ENCODE measurements at places on chromosomes 5 and 9. TPM values are rescaled to one million over a fixed set of nuclear protein-coding genes. Genes with fewer than 3 reads are reported as not detected.

- H3K27ac ChIP-seq, result no peak overlapping the region
- H3K36me3 ChIP-seq, result no peaks in the 10 kb centered on the region
- H3K4me3 ChIP-seq, result no peak overlapping the region
- no peak for DNase-seq
Observed at GRCh38 chr5:120936652-120937051, 472.6 kb downstream of the PRR16 start.

DNA sequence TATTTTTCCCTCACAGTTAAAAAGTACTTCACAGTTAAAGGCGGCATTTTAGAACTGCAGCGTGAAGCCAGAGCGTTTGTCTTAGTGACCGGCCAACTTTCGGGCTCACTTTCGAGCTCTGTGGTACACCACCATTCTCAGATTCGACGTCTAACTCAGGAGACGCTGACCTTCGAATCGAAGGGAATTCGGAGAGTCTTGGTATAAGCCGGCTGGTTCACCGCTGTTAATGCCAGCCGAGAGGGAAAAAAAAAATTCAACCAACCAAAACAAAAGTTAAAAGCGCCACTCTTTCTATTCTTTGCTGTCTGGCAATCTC is 544 bp upstream of the SNX24 start:
- DNase-seq, result no peak
- peak overlapping the region; percentile 96 for H3K27ac ChIP-seq
- H3K4me3 ChIP-seq, result peak overlapping the region; percentile 99
- no peaks in the 10 kb centered on the region for H3K4me1 ChIP-seq
- H3K36me3 ChIP-seq, result no peaks in the 10 kb centered on the region

DNA sequence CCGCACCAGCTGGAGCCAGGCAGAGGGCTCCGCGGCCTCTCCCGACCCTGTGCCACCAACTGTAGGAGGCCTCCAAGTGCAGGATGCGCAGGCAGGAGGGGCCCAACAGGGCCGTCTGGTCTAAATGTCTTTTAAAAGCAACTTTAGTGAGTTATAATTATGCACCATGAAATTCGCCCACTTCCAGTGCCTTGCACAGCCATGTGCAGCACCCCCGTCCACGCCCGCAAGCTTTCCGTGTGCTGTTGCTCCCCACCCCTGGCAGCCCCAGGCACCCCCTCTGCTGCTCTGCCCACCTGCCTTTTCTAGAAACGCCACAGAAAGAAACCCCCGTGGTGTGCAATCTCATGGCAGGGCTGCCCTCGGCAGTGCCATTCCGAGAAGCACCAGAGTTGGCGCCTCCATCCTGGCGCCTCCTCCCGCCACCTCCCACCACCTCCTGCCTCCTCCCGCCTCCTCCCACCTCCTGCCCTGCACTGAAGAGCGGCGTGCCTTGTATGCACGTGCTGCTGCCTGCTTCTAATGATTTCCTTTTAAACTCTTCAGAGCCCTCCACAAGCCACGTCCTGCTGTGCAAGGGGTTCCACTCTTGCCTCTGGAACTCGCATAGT is 7.5 kb upstream of the SLC6A18 start:
- no peak overlapping the region for H3K4me3 ChIP-seq
- peaks cover 5% of the 10 kb centered on the region for H3K27me3 ChIP-seq
- DNase-seq, result no peak
- H3K4me1 ChIP-seq, result no peaks in the 10 kb centered on the region
- no peak overlapping the region for H3K27ac ChIP-seq

DNA sequence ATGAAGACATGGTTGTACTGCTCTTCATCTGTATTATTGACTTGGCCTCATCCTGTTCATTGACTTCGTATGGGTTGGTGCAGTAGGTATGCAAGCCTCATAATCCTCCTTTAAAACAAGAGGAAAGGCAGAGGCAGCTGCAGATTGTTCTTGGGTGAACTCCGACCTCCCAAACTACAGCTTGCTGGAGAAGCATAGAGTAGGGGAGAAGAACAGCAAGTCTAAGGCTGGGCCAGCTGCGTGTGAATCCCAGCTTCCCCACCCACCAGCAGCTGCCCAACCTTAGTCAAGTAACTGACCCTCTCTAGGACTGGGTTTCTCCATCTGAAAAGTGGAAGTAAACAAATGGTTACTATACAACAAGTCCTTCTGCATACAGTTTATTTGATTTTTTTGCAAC is 114.5 kb upstream of the WWC1 start:
- no peak overlapping the region for H3K4me3 ChIP-seq
- H3K27me3 ChIP-seq, result no peaks in the 10 kb centered on the region
- no peak overlapping the region for H3K27ac ChIP-seq
- H3K36me3 ChIP-seq, result no peaks in the 10 kb centered on the region

DNA sequence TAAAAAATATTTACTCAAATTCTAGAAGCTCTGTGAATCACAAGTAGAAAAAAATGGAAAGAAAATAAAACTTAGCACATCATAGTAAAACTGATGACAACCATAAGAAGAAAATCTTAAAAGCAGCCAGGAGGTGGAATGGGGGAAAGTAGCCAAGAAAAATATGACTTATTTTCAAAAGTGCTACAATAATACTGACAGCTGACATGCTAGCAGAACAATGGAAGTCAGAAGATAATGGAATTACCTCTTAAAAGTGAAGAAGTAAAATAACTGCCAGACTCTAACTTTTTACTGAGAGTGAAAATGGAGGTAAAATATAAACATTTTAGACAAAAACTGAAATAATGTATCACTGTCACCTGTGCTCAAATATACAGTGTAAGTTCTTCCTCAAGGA is 532.2 kb upstream of the SGCD start:
- H3K36me3 ChIP-seq, result no peaks in the 10 kb centered on the region
- H3K4me1 ChIP-seq, result no peaks in the 10 kb centered on the region
- no peaks in the 10 kb centered on the region for H3K27me3 ChIP-seq
- no peak overlapping the region for H3K4me3 ChIP-seq
- H3K27ac ChIP-seq, result no peak overlapping the region
- DNase-seq, result no peak

The CD14 gene
- total RNA-seq, result 86.0 TPM

DNA sequence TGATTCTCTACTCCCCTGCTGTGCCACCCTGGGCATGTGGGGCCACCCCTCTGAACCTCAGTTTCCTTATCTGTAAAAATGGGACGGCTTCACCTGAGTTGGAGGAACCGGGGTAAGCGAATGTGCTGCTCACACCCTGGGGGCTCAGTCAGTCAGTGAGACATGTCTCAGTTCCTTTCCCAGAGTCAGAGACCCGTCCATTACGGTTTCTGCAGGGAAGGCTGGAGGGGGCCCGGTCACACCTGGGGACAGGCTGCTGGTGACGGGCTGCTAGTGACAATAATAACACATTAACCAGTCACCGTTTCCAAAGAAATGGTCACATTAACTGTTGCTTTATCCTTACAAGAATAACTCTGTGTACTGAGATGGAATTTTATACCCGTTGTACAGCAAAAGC is 282.4 kb downstream of the NSG2 start:
- H3K36me3 ChIP-seq, result no peaks in the 10 kb centered on the region
- no peak overlapping the region for H3K27ac ChIP-seq
- no peak for DNase-seq
- no peaks in the 10 kb centered on the region for H3K4me1 ChIP-seq
- no peak overlapping the region for H3K4me3 ChIP-seq
- H3K27me3 ChIP-seq, result peaks cover 4% of the 10 kb centered on the region

The TAF11L5 gene
- not detected for total RNA-seq

DNA sequence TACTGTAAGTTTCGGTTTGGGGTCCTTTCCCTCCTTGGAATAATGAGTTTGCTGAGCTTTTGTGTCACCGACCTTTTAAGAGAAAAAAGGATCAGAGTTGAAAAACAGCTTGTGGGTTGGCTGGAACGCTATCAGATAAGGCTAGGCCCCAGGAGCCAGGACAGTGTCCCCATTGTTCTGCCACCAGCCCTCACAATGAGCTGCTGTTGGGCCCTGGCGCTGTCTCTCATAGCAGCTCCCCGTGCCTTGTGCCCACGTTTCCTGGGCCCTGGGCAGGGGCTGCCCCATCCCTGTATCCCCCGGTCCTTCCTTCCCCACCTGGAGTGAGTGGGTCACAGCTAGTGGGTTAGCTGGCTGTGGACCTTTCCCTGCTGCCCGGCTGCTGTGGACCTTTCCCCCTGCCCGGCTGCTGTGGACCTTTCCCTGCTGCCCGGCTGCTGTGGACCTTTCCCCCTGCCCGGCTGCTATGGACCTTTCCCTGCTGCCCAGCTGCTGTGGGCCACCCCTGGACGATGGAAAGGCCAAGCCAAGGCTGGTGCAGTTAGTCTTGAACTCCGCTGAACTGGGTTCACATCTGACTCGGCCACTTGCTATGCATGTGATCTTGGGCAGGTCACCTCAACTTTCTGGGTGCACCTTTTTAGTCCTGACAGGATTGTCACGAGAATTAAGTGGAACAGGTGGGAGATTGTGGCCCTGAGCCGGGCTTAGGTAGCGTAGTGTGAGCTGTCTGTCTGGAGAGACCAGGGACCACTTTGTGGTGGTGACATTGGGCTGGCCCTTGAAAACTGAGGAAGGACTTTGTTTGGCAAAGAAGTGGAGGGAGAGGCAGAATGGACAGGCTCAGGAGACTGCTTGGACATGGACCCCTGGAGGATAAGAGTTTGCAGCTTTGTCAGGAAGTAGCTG is 99.5 kb downstream of the DAB2IP start:
- DNase-seq, result no peak
- H3K4me1 ChIP-seq, result peaks cover 99% of the 10 kb centered on the region
- no peaks in the 10 kb centered on the region for H3K36me3 ChIP-seq
- H3K4me3 ChIP-seq, result no peak overlapping the region

DNA sequence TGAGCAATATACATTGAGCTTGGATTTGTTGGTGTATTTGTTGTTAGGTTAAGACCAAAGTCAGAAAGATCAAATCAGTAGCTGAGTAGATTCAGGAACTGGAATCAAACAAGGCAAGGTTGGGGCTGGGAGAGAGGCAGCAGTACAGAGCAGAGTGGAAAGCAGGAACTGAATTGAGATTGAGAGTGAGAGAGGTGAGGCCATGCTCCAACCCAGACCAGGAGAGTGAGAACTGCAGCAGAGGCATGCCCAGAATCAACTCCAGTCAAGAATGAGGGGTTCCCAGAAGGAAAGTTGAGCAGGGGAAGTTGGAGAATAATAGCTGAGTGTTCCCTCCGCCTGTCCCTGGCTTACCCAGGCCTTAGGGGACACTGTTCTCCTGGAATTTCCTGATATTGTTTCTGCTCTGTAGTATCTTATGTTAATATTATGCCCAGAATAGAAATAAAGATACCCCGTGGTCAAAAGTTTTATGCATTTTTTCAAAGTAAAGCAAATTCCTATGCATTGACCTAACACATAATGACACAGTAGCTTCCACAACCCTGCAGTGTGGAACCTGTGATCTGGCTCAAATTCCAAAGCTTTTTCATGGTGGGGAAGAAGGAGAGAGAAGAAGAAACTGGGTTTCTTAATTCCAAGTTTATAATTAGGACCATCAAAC is 82.7 kb downstream of the SV2C start:
- DNase-seq, result no peak
- no peak overlapping the region for H3K4me3 ChIP-seq
- H3K4me1 ChIP-seq, result no peaks in the 10 kb centered on the region
- H3K36me3 ChIP-seq, result no peaks in the 10 kb centered on the region
- no peaks in the 10 kb centered on the region for H3K27me3 ChIP-seq

DNA sequence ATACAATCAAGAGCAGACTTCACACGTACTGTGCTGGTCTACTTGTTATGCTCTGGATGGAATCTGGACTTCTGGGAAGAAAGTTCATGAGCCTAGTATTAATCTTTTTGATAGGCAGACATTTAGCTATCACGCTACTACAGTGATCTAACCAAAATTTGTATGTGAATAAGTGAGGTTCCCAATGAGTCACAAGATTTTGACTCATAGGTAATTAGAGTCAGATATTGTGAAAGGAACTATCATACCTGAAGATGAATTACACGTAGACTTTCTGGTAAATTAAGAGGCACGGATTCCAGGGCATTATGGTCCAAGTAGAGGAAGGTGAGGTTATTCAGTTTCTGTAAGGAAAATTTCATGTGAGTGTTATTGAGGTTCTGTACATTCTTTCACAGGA is 18.4 kb downstream of the OGN start:
- H3K4me1 ChIP-seq, result peaks cover 21% of the 10 kb centered on the region
- no peak for DNase-seq
- H3K27ac ChIP-seq, result peak overlapping the region; percentile 25
- no peaks in the 10 kb centered on the region for H3K27me3 ChIP-seq

DNA sequence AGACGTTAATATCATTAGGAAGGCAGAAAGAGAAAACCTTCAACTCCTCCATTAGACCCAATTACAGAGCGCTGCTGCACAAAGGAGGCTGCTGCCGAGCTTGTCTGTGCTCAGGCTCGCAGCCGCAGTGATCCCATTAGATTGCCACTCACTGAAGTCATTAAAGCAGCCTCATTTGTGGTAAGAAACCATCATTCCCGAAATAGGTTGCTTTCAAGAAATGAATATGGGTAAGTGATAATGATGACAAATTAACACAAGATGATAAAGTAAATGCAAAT is 137.2 kb downstream of the CAVIN4 start:
- no peaks in the 10 kb centered on the region for H3K27me3 ChIP-seq
- DNase-seq, result no peak
- H3K4me1 ChIP-seq, result no peaks in the 10 kb centered on the region
- H3K4me3 ChIP-seq, result no peak overlapping the region
- no peaks in the 10 kb centered on the region for H3K36me3 ChIP-seq

DNA sequence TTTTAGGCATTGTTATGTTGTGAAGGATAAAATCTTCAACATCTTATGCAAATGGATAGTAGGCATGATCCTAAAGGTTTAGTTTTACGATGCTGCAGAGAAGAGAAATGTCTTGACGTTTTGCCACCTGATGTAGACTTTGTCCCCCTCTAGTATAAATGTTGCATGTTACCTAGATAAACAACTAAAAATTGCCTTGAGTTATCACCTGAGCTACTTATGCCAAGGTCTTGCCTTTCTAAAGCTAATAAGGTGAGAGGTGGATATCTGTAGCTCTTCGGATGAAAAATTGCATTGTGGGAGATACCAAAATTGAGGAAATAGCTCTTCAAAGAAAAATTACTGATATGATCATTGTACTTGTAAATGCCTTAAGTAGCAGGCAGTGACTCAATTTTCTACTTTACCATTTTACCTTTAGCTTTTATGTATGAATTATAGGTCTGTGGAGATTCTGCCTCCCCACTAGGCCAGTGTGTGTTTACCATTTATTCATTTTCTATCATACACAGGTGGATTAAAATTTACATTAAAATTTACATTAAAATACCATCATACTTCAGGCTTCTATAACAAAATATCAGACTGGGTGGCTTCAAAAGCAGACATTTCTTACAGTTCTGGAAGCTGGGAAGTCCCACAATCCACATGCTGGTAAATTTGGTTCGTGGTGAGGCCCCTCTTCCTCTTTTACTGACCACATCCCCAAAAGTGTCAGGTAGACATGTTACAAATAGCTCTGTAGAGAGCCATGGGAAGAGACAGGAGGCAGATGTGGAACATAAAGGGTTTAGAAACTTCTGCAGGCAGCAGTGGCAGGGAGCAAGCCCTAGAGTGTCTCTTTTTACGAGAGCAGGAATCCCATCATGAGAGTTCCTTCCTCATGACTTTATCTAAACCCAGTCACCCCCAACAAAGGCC is 100.7 kb upstream of the ERBIN start:
- no peaks in the 10 kb centered on the region for H3K36me3 ChIP-seq
- H3K27me3 ChIP-seq, result no peaks in the 10 kb centered on the region
- no peak for DNase-seq

The CCNI2 gene
- total RNA-seq, result not detected

Measured in sigmoid colon (tissue), 7 donors.